Sciatic nerve (tissue), 2 donors: ENCODE measurements at places on chromosomes 16 and 17.
A peak's percentile ranks its signal among the peaks of the same experiment; 100 is the strongest.

DNA sequence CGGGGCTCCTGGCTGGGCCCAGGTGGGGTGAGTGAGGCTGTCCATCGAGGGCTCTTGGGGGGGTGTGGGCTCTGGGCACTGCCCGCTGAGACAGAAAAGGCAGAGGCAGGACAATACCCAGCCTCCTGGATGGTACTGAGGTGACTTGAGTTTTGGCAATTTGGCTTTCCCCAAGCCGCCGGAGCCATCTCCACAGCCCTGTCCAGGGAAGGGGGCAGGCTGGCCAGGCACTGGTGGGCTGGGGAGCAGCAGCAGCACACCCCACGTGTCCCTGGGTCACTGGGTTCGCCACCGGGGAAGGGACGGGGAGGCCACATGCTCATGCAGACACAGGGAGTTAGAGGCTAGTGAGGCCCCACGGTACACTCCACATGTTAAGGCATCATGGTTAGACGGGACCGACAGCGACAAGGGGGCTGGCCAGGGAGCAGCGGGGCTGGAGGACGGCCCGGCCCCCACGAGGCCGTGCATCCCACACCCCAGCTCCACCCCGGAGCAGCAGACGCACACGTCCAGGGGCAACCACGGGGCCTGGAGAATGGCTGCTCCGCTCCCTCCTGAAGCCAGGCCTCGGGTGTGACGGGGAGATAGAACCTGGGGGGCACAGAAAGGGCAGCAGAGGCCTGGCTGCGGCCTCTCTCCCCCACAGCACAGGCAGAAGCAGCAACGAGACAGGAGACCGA, 3.0 kb downstream of the ARHGDIA start:
- no peak for DNase-seq

DNA sequence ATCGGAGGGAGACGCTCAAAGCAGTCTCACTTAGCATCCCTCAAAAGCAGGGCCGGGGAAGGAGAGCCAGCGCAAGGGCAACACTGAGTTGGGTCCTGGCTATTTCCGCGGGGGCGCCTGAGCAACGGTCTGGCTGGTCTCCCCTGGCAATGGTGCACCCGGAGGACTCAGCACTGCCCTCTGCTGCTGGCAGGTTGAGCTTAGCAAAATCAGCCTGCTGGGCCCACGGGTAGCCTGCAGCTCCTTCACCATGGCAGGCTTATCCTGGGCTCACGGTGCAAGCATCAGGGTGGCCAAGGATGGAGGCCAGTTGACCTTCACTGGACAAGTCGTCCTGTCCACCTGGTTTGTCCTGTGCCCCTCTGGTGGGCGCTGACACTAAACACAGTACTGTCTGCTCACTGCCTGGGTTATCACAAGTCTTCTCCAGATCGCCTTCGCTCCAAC, 14.4 kb upstream of the ALDH3A1 start:
- DNase-seq, result peak; percentile 89

DNA sequence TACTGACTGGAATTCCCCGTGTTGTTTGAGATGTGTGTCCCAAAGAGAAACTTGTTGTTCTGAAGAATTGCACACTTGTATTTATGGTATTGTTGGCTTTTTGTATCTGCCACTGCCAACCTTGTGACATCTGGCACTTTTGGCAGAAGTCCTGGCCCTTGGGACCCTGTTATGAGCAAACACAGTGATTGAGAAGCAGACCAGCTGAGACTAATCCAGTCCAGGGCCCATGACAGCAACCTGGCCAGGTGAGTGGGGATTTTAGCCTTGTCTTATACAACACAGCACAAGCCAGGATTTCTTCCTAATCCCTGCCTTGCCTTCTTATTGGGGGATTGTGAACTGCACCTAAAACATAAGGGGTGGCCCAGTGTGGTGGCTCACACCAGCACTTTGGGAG, 80.0 kb downstream of the NTN1 start:
- no peak for DNase-seq

DNA sequence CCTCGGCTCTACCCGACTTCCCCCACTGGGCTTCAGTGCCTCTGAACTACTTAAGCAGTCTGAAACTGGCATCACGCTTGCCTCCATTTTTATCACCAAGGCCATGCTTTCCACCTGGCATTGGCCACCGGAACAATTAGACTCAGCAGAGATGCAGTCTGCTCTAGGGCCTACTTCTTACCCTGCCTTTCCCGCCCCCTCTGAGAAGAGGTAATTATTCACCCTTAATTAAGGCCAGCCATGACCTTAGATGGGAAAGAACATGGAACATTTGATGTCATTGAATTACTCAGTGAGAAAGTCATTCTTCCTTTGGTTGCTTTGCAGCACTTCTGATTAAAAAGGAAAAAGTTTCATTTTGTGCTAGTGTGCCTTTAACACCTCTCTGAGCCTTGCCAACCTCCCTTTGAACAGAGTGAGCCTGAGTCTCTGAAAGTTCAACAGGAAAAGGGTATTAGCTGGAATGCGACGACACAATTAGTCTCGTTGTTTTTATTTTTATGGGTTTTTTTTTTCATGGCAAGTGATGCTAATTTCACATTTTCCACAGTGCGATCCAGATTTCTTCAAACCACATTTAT, 60.9 kb upstream of the TNRC6A start:
- DNase-seq, result no peak

DNA sequence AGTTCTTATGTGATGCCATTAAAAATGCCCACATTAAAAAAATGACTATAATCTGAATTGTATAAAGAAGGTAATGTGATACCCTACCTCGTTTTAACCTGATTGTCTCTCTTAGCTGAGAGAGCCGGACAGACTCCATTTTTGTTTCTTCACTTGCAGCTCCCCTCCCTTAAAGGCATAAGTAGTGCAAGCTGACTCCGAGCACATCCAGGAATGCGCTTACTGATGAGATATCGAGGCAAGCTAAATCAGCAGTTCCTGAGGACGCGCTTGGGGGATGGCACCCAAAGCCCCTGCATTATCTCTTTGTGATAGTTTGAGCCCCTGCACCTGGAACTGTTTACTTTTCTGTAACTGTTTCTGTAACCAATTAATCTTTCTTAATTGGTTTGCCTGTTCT, 6.3 kb downstream of the KRT24 start:
- DNase-seq, result no peak

- no peak for DNase-seq
These were observed 238.8 kb downstream of the SLC39A11 start for GRCh38 chr17:72853440-72854415.

DNA sequence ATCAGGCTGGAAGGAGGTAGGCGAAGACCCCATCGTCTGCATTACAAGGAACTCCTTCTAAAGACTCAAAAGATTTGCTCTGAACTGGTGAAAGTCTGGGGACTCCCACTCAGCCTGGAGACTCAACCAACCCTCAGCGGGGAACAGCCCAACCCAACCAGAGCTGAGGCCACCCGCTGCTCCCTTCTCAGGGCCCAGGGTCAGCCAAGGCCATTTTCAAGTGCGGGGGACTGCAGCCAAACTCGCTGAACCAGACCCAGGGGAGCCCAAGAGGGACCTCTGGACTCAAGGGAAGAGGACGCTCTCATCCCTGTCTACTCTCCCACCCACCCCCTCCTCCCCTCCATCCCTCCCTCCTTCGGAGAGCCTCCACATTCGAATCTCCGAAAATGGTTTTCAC, 24.1 kb downstream of the XYLT1 start:
- DNase-seq, result no peak

DNA sequence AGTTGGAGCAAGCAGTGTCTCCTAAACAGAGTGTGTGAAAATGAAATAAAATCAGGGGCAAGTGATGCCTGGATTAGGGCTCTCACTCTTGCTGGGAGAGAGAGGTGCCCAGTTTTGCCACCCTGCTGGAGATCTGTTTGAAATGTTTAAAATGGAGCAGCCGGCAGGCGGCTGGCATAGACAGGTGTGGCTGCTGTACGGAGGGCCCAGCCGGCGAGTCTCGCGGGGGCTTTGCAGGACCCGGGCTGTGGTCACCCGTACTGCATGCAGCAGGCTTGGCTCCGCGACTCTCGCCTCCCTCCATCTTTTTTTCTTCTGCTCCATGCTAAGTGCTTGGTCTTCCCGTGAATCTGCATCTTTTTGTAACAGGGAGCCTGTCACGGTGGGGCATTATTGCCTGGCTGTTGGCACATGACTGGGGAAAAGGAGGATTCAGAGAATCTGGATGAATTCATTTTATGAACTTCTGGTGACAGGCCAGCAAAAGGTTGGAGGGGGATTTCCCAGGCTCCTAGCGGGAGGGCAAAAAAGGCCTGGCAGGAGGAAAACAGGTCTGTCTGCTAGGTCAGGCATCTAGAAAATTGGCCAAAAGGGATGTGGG, 1.8 kb downstream of the ZNRF1 start:
- no peak for DNase-seq

DNA sequence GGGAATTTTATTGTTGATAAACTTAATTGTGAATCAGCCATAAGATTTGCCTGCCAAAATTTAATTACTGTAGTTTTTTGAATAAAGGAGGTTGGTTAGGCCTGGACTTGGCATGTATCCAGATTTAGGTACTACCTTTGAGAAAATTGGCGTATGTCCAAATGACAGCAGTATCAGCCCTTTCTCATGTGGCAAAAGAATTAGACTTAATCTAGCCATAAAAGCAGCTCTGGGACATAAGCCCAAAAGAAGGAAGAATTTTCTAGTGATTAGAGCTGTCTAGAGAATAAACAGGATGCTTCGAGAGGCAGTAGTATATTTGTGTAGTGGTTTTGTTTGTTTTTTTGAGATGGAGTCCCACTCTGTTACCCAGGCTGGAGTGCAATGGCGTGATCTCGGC, 27.7 kb downstream of the PPM1E start:
- no peak for DNase-seq

GRCh38 chr17:77245162-77245926, 104.6 kb downstream of the SEC14L1 start:
- no peak for DNase-seq

DNA sequence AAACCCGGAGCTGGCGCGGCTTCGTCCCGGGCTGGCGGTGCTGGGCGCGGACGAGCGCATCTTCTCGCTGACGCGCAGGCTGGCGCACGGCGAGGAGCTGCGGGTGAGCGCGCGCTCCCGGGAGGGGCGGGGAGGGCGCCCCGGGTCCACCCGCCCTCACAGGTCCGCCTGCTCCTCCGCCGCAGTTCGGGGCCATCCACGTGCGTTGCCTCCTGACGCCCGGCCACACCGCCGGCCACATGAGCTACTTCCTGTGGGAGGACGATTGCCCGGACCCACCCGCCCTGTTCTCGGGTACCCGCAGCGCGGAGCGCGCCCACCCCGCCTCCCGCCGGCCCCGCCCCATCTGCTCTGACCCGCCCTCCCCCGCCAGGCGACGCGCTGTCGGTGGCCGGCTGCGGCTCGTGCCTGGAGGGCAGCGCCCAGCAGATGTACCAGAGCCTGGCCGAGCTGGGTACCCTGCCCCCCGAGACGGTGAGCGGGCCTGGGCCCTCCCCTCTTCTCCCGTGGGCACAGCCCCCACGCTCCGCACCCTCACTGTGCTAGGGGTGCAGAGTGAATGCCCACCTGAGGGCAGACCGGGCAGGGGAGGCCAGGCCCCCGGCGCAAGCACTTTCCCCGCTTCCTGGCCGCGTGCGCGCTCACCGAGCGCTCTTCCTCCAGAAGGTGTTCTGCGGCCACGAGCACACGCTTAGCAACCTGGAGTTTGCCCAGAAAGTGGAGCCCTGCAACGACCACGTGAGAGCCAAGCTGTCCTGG, 1.4 kb downstream of the HAGHL start:
- DNase-seq, result peak; percentile 82

- DNase-seq, result no peak
These were observed 33.4 kb downstream of the VAC14 start for GRCh38 chr16:70767377-70768202.

DNA sequence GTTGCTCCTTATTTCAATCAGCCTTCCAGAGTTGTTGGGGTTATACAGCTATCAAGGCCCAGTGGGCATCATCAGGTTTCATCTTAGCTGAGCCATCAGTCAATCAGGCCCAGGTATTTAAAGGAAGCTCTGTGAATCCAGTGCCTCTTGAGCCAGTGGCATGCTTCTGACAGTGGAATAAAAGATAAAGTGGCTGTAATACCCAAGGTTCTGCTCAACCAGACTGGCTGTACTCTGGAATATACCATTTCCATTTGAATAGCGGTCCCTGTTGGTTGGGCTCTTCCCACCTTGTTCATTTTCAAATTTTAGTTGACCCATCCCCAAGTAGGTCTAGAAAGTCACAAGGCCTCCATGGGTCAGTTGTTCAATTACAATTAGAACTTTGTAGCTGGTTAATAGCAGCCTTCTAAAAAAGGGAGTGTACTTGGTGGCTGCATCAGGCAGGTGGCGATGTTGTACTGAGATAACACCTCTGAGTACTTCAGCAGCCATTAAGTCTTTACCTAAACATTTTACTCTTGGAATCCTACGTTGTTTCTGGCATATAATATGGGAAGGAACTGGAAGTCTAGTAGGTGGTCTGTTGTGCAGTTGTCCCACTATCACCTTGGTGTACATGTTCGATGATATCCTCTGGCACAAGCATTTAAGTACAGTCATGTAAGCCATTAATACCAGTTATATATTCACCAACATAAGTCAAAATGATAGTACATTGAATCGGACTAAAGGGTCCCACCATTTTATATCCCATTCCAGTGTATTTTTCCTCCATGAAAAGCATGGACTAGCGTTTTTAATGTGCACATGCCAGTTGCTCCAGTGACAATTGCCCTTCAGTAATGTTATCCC, 294.1 kb downstream of the BCAS3 start:
- DNase-seq, result peak; percentile 62

DNA sequence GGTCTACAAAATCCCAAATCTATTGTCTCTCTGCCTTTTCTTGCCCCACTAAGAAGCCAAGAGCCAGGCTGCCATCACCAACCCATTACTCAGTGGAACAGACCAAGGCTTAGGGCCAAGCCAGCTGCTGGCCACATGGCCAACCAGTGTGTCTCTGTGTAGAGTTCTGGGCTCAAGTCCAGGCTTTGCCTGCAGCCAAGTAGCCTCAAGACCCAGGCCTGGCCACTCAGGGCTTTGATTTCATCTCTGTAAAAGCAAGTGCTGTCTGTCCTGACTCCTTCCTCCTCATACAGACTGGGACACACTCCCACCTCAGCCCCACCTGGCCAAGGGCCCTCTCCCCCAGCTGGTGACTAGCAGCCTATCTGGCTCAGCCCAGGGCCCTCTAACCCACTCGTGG, 14.6 kb downstream of the SREBF1 start:
- DNase-seq, result peak; percentile 86

- peak; percentile 90 for DNase-seq
These were observed 21.7 kb upstream of the USP36 start for GRCh38 chr17:78862073-78863023.

- DNase-seq, result no peak
These were observed 258.6 kb downstream of the SNX29 start for GRCh38 chr16:12235110-12235509.

DNA sequence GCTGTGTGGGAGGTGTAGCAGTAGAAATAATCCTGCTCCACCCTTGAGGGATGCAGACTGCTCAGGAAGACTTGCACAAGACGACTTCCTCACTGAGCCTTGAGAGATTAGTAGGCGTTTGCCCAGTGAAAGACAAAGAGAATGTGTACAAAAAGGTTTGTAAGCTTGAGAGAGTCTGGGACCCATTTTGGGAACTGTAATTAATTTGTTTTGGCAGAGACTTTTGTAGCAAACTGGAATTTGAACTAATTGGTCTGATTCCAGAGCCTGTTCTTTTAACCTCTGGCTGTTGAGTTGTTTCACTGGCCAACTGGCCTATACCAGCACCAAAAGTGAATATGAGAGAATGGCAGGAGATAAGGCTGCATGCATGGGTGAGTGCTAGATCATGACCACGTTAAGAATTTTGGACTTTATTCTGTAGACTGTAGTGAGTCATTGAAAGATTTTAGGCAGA, 75.5 kb downstream of the AATF start:
- no peak for DNase-seq

- no peak for DNase-seq
These were observed 9.5 kb downstream of the NOB1 start for GRCh38 chr16:69745232-69745612.
